ENCODE measurements at places on chromosomes 4 and X. TPM values are rescaled to one million over a fixed set of nuclear protein-coding genes. Genes with fewer than 3 reads are reported as not detected.
A peak's percentile ranks its signal among the peaks of the same experiment; 100 is the strongest.

DNA sequence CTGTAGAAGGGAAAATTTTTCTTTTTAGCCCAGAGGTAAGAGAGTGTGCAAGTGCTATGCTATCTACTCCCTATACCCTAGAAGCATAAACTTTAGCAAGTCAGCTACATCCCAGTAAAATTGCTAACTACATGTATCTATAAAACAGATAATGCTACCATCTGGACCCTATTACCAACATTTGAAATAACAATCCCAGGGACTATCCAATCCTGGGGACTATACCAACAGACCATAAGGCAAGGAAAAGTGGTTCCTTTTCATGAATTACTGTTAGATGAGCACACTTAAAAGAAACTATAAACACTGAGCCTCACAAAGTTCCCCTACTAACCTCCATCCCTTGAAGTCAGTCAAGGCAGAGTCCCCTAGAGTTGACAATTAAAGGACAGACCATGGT, 213.6 kb upstream of the VEGFC start:
- no peak for DNase-seq

GRCh38 chrX:20383477-20383876, 116.8 kb upstream of the RPS6KA3 start:
- no peak for DNase-seq

- DNase-seq, result no peak
Measured at GRCh38 chr4:82373486-82373815, 340 bp downstream of the HNRNPD start.

- DNase-seq, result no peak
Measured at GRCh38 chr4:4696530-4696929, 154.7 kb upstream of the STX18 start.

DNA sequence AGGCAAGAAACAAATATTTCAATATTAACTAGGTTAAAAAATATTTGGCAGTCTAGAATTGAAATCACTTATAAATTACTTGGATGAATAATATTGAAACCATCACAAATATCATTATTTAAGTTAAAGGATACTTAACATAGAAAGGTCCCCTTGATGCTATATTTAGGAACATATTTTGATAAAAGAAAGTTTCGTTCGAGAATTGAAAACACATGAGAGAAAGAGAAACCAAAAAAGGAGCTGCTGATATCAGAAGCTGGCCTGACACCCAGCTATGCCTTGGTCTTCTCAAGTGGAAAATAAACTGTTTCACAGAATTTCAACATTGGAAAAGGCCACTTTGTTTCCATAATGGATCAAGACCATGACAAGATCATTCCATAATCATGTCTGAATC, 762.4 kb downstream of the DMD start:
- DNase-seq, result no peak

- peak; percentile 57 for DNase-seq
Measured at GRCh38 chr4:38071801-38072431, 111.7 kb downstream of the PTTG2 start.

DNA sequence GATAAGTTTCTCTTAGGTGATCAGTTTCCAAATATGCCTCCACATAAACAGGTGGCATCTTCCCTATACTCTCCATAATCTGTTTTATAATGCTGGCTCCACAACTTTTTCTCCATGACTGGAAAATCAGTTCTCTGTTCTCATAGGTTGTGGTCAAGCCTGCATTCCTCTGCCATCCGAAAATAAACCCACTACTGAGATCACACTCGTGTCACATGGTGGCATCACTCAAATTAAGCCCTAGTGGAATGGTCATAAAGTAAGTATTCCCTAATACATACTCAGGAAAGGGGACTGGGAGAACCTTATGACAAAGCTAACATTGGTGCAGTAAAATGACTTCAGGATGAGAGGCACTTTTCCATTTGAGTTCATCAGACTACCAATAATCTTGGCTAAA, 37.6 kb downstream of the MAGED4B start:
- DNase-seq, result no peak

DNA sequence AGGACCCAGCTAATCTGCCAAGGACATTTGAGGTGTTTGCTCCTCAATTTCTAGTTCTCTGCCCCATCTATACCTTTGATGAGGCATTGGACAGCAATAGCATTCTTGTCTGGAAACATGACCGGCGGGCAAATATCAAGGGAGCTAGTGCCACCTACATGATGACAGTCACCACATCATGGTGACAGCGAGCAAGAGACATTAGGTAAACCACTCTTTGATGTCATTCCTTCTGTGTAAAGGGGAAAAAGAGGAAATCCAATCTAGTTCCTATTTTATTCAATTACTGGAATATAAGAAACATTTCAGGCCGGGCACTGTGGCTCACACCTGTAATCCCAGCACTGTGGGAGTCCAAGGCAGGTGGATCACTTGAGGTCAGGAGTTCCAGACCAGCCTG, 20.7 kb upstream of the IL13RA1 start:
- no peak for DNase-seq

DNA sequence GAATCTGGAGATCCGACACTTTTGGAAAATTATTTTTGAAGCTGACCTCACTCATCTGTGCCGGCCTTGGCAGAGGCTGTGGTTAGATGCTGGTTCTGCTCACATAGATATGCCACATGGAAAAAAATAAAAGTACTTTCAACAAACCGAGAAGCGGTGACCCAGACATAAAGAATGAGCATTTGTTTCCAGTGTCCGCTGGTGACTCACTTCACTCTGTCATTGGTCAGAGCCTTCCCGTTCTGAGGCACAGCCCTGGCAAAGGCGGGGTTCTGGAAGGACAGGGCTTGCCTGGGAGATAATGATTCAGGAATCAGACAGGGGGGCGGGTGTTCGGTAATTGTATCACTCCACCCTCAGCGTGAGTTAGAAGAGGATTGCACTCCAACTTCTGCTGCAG, 172.4 kb upstream of the MXRA5 start:
- peak; percentile 40 for DNase-seq

DNA sequence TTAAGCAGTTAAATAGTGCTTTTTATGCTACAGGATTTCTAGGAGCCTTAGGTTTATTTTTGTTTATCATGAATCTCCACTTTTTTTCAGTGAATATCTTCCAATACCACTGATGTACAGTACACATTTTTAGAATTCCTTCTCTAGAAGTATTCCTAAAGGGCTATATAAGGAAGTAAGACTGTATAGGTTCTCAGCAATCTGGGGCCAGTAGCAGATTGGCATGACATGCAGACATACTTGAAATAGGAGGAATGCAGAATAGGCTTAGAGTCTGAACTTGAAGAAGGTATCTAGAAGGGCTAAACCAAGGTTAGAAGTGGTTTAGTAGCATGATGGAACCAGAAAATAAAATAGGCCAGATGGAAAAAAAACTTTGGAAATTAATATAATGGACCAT, 29.8 kb downstream of the HEPH start:
- DNase-seq, result no peak

DNA sequence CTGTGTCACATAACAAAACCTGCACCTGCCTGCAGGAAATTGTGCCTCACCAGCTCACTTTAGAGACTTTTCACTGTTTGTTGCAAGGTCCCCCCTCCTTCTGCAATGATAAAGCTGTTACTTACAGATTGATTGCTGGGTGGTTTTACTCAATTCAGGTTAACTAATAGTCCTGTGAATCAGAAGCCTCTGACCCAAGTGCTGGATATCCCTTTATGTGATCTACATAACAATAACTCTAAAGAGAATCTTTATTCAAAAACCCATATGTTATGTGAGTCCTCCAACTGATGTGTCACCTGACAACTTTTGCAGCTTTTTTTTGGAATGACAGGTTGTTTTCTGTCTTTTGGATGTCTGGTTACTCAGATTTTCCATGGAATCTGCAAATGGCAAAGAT, 2323.6 kb upstream of the TENM3 start:
- no peak for DNase-seq

Gene UGT8
- 0.05 TPM for total RNA-seq

Gene SPACA5
- not detected for total RNA-seq

Gene DCLK2
- 19.9 TPM for total RNA-seq

Gene SLC4A4
- 21.2 TPM for total RNA-seq

Gene NAP1L5
- 1.9 TPM for total RNA-seq

Gene GPR82
- total RNA-seq, result 0.08 TPM

Gene CCDC110
- total RNA-seq, result 1.6 TPM

Gene RRH
- total RNA-seq, result not detected

Gene TMEM156
- not detected for total RNA-seq
